ENCODE measurements at places on chromosomes 7 and 10.
A peak's percentile ranks its signal among the peaks of the same experiment; 100 is the strongest.

DNA sequence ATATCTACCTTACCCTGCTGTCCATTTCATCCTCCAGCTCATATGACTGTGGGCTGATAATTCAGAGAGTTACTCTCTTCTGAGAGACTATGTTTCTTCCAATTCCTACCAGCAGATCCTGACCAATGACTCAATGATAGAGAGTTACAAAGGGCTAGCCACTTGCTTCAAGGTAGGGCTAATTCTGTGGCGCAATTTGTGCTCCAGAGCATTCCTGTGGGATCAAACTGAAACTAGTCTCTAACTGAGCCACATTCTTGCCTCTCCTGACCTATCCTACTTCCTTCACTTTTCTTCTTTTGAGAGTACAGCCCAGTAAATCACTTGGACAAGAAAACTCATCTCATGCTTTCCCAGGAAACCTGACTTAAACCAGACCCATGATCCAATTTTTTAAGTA, 17.9 kb upstream of the ASZ1 start:
- no peak for DNase-seq

- DNase-seq, result no peak
Observed at GRCh38 chr10:85491652-85492051, 874.9 kb downstream of the GRID1 start.

- no peak for DNase-seq
Observed at GRCh38 chr7:1232623-1233332, at the start of gene UNCX. Gene UNCX (plus strand): TSS chr7:1232872. CDS start chr7:1233018, 146 bp downstream.

GRCh38 chr7:85018498-85018897, 168.4 kb downstream of the SEMA3D start:
- no peak for DNase-seq

GRCh38 chr7:49400891-49401550, 372.4 kb upstream of the VWC2 start:
- no peak for DNase-seq

- no peak for DNase-seq
Observed at GRCh38 chr10:30346131-30346530, 2.9 kb downstream of the MTPAP start.

GRCh38 chr7:143287339-143287934, 714 bp upstream of the CASP2 start:
- no peak for DNase-seq

DNA sequence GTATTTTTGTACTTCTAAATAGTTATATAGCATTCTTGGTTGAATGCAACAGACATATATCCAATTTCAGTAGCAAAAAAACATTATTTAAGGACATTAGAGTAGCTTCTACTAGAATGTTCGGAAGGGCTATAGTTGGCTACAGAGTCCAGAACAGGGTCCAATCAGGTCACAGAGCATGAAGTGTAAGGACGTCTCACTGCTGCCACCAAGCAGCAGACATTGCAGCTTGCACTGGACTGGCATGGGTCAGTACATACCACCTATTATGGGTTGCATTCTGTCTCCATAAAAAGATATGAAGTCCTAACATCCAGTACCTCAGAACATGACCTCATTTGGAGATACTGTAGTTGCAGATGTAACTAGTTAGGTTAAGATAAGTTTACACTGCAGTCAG, 87.3 kb downstream of the LHFPL3 start:
- no peak for DNase-seq

DNA sequence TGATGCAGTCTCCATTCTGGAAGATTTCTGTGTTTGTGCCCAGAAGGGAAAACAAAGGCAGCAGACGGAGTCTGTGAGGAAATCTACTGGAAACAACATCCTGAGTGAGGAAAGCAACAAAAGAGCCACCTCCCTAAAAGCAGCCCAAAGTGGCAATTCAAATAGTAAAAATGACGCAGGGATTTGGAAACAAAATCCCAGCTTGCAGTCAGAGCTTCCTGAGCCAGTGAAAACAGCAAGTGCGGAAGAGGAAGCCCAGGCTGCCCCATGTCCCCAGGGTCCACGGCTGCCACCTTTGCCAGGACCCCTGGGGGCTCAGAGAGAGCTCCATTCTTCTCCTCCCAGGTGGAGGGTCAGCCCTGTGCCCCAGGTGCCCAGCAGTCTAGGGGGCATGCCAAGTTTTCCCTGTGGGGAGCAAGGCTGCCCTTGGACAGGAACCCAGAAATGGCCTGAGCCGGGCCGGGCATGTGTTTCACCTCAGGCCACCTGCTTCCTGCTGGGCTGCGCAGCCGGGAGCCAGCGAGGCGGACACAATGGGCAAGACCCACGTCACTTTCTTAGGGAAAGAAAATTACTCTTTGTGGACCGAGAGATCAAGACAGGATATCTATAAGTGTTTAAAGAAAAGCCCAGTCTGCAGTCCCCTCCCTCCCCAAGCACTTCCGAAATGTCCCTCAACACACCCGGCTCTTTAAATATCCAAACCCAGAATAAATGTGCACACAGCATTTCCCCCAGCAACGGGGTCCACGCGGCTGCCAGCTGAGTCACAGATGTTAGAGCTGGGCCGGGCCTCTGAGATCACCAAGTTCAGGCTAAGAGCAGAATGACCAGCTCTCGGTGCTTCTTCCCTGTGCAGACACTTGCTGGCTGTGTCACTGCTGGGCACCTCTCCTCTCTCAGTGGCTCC, 231.1 kb downstream of the ARHGAP12 start:
- no peak for DNase-seq

DNA sequence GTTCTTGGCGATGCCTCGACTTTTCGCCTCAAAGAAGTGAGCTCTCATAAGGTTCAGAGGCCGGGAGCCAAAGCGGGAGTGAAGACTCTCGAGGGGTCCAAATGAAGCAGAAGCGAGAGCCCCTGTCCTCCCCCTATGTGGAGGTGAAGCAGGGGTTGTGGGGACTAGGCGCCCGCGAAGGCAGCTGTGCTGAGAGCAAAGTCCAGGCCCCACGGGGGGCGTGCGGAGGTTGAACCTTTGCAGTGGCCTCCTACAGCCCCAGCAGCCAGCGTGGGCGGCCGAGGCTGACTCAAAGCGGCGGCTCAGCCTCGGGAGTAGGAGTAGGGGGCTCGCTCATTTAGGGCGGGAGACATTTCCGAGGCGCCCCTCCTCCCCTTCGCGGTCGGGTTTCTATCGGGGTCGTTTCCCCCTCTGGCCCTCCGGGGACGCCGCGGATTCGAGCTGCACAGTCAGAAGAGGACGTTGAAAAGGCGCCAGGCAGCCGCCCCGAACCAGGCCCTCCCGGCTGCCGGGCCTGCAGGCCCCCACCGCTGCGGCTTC, 553 bp upstream of the ADD3 start:
- peak; percentile 59 for DNase-seq

DNA sequence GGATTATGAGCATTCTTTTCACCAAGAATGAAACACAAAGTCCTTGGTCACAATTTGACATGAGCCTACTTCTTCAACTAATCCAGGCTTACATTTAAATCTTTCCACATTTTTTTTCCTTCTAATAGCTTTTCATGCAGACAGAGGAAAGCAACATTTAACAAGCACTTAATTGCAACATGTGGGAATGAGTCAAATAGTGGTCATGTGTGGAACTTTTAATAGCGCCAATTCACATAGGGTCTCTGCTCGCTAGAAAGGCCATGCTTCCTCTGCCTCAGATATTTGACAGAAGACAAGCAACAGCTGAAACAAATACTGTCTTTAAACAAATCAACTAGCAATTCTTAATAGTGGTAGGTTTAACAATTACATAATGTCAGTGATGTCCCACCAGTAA, 285.9 kb upstream of the ETV1 start:
- DNase-seq, result no peak

GRCh38 chr7:8255680-8256655, 6.0 kb downstream of the ICA1 start:
- no peak for DNase-seq

GRCh38 chr7:1066242-1066588, 21.7 kb upstream of the GPER1 start:
- no peak for DNase-seq

GRCh38 chr7:155543011-155543876, 3.1 kb downstream of the CNPY1 start:
- no peak for DNase-seq
